ENCODE measurements at places on chromosomes 4 and X.

- no peak for DNase-seq
Measured at GRCh38 chr4:147674073-147674472, 9.9 kb downstream of the PRMT9 start.

GRCh38 chr4:183165376-183165775, 66.3 kb downstream of the WWC2 start:
- no peak for DNase-seq

DNA sequence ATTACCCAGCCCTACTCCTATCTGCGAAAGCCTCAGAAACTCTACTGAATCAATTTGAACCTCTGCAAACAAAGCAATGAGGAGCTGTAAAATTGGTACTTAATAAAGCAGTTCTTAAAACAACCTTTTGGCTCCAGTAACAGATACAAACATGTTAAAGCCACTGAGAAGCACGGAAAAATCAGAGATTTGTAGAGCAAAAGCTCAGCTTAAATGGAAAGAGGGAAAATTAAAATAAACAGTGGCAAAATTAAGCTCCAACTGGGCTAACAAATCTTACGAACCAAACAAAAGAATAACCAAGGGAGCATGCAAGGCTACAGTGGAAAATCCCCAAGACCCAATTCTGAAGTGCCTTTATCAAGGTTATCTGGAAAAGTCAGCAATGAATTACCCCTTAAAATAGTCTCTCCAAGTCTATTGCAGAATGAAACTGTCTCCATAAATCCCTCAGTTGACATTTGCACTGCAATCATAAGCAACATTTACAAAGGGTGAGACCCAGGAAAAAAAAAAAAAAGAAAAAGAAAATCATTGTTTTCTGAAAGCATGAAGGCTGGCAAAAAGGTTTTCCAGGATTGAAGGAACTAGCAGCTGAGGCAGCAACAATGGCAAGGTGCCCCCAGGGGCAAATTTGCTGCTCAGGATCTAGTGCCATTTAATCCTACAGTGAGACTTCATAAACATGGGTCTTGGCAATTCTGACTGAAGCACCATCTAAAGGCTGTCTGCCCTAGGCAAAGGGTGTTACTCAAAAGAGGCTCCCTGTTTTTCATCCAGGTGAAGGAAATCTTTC, 40.1 kb downstream of the USP46 start:
- no peak for DNase-seq

DNA sequence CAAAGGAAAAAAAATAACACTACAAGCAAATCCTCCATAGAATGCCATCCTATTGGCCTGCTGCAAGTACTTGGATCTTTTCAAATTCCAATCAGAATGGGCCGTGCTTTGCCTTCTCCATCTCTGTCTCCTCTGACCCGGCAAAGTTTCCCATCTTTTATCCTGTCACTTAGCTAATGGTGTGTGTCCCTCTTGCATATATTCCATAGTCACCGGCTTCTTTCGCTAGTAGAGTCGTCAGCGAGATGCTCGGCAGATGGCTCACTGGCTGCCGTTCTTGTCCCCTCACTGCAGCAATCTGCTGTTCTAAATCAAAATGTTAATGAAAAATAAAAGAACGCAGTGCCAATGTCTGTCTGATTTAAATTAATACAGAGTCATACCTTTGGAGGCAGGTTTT, 22.1 kb downstream of the GRIA3 start:
- no peak for DNase-seq
